ENCODE measurements at places on chromosomes 1 and 21. TPM values are rescaled to one million over a fixed set of nuclear protein-coding genes. Genes with fewer than 3 reads are reported as not detected.

The CR1 gene
- total RNA-seq, result 3.7 TPM

- no peak for DNase-seq
Observed at GRCh38 chr1:205760606-205761005, 10.6 kb upstream of the NUCKS1 start.

The CAMTA1 gene
- total RNA-seq, result 49.1 TPM

GRCh38 chr1:163230827-163231226, 28.1 kb upstream of the RGS5 start:
- no peak for DNase-seq

The BNIPL gene
- total RNA-seq, result not detected

The SMPDL3B gene
- total RNA-seq, result not detected

DNA sequence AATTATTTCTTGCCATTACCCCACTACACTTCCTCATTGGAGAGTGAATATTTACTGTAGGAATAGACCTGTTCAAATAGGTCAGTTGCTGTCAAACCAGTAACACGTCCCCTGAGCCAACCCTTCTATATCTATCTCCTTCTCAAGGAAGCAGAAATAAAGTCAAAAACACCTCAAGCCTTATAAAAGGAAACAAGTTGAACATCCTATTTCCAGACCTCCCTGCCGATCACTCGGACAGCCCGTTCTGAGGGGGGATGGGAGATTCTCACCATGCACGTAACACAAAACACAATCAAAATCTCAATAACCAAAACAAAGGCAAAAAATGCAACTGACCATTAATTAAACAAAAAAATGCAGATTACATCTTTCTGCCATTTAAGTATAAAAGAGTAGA, 121.5 kb upstream of the KRTAP19-8 start:
- no peak for DNase-seq

The OR10J1 gene
- total RNA-seq, result not detected

GRCh38 chr21:28224191-28224726, 768.4 kb downstream of the LTN1 start:
- no peak for DNase-seq

DNA sequence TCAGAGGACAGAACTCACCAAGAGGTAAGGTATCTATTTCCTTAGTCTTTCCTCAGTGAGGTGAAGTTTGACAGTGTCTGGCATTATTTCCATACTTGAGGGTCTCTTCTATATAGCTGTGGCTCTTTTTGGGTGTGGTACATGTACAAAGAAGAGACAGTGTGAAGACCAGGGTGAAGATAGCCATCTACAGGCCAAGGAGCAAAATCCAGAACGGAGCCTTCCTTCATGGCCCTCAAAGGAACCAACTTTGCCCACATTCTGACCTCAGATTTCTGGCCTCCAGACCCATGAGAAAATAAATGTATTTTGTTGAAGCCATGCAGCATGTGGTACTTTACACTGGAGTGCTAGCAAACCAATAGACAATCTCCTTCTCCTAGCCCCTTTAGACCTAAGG, 858.5 kb upstream of the B3GALT2 start:
- DNase-seq, result no peak

DNA sequence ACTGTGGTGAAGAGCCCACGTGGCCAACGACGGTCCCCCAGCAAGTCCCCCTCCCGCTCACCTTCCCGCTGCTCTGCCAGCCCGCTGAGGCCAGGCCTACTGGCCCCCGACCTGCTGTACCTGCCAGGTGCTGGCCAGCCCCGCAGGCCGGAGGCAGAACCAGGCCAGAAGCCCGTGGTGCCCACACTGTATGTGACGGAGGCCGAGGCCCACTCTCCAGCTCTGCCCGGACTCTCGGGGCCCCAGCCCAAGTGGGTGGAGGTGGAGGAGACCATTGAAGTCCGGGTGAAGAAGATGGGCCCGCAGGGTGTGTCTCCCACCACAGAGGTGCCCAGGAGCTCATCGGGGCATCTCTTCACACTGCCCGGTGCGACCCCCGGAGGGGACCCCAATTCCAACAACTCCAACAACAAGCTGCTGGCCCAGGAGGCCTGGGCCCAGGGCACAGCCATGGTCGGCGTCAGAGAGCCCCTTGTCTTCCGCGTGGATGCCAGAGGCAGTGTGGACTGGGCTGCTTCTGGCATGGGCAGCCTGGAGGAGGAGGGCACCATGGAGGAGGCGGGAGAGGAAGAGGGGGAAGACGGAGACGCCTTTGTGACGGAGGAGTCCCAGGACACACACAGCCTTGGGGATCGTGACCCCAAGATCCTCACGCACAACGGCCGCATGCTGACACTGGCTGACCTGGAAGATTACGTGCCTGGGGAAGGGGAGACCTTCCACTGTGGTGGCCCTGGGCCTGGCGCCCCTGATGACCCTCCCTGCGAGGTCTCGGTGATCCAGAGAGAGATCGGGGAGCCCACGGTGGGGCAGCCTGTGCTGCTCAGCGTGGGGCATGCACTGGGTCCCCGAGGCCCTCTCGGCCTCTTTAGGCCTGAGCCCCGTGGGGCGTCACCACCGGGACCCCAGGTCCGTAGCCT, 46.8 kb downstream of the TRIM11 start:
- no peak for DNase-seq

The TDRD5 gene
- not detected for total RNA-seq

GRCh38 chr1:13756557-13757315, 56.7 kb downstream of the PRDM2 start:
- no peak for DNase-seq

DNA sequence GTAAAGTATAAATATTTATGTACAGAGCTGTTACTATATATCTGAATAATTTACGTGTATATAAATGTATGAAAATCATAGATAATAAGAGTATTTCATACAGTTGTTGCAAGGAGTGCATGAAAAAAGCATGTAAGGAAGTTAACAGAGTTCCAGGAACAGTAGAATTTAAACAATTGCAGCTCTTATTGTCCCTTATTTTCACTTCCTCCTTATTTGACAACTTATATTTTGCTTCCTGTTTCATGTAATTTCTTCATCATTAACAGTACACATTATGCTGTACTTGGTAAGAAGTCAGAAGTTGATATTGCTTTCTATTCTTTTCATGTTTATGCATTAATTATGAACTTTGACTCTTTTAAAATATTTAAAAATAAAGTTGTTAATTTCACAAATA, 681.5 kb downstream of the LRRIQ3 start:
- no peak for DNase-seq

- DNase-seq, result peak; percentile 28
Observed at GRCh38 chr1:27787895-27788294, 14.9 kb downstream of the STX12 start.

GRCh38 chr1:6897138-6897537, 111.9 kb downstream of the CAMTA1 start:
- no peak for DNase-seq

DNA sequence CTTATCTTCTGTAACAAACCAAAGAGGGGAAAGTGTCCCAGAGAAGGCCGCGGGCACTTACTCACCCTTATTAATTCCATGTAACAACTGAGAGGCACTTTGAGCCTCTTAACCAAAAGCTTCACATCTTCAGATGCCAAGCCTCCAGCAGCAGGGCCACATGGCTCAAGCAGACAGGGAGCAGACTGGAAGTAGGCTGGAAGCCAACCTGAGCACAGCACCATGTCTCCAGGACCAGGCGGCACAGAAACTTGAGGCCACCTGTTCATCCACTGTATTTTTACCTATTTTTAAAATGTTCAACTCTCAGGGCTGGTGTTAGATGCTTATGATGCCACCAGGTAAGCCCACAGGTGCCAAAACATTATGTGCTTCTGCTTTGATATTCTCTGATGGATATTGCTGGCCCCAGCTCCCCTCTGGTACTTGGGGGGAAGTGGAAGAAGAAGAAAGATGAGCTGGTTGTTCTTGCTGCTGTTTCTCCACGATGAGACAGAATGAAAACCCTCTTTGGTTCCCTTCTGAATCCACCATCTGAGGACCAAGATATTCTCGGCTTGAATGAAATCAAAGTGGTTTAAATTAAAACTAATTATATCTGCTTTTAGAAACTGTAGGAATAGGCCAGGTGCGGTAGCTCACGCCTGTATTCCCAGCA, 30.6 kb upstream of the SDE2 start:
- no peak for DNase-seq

- no peak for DNase-seq
Observed at GRCh38 chr1:23489842-23490241, 5.9 kb upstream of the ASAP3 start.

DNA sequence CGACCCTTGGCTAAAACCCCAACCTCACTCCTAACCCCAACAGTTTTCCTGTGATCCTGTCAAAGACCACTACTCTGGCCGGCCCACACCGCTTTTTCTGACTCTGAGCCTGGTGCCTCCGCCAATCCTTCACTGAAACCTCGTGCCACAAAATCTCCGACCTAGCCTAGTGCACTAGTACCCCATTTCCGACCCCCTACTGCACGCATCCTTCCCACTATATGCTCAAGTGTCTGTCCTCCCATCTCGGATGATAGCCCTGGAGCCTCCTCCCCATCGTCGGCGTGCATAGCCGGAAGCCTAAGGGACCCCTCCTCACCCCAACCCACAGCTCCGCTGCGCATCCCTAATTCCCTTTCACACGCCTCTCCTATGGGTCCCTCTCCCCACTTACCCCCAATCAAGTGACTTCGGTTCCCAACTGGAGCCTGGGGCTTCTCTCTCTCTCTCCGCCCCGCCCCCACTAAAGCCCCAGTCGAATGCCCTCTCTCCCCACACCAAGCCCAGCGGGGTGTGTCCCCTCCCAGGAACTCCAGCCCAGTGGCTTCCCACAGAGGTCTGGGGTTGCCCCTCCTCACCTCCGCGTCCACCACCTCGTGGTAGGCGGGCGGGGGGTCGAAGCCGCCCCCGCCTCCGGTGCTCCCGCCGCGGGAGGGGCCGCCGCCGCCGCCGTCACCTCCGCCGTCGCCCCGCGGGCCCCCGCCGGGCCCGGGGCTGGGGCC, 791 bp downstream of the USP24 start:
- peak; percentile 74 for DNase-seq

DNA sequence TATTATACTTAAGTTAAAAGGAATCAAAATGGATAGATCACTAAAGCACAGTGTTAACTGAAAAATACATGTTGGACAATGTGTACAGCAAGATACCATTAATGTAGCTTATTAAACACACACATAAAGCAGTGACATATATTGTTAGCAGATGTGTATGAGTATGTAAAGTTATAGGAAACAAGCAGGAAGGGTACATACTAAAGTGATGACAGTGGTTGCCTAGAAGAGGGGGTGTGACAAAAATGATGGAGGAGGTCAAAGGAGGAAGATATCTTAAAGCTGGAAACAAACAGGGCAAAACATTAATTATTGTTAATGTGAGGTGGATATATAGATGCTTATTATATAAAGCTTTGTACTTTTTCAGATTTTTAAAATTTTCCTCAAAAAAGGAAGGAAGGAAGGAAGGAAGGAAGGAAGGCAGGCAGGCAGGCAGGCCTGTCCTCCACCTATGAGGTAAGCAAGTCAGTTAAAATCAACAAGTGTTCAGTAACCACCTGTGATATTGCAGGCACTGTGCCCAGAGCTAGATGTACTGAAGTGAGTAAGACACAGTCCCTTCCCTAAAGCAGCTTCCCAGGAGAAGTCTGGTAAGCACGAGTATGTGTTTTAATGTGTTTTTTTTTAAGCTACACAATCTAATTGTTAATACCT, 252.9 kb upstream of the NR5A2 start:
- DNase-seq, result peak; percentile 46

The CRYBG2 gene
- 1.8 TPM for total RNA-seq

- DNase-seq, result no peak
Observed at GRCh38 chr1:29579821-29580425, 343.6 kb downstream of the PTPRU start.

DNA sequence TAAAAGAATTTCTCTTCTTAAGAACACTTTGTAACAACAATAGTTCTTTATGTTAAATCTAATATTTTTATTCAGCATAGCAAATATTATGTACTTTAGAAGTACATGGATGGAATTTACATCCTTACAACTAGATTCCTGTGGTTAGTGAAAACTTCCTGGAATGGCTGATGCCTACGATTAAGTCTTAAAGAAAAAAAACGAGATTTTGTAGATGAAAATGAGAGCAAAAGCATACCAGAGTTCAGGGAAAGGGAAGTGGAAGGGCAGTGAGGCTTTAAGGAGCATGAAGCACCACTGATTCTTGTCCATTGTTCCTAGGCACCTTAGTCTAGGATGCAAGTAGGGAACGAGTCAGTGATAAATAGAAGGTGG, 26.7 kb downstream of the CFH start:
- DNase-seq, result no peak

- no peak for DNase-seq
Observed at GRCh38 chr1:74468982-74469603, 43.3 kb downstream of the LRRC53 start.

The LRRN2 gene
- 2.3 TPM for total RNA-seq

- no peak for DNase-seq
Observed at GRCh38 chr1:204802401-204803175, 68.1 kb upstream of the NFASC start.

DNA sequence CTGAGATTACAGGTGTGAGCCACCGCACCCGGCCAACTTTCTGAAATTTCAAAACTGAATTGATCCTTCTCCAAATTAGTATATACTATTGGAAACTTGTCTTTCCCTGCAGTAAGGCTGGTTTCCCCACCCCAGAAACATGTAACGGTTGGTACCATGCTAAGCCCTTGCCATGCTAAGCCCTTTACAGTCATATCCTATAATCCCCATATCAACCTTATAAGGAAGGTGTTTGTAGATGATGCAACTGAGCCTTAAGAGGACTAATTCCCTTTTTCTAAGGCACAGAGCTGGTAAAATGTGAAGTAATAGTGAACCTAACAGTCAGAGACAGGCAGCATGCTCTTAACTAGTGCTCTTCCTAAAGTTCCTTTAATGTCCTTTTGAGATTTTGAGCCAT, 413.7 kb downstream of the DISC1 start:
- DNase-seq, result no peak

DNA sequence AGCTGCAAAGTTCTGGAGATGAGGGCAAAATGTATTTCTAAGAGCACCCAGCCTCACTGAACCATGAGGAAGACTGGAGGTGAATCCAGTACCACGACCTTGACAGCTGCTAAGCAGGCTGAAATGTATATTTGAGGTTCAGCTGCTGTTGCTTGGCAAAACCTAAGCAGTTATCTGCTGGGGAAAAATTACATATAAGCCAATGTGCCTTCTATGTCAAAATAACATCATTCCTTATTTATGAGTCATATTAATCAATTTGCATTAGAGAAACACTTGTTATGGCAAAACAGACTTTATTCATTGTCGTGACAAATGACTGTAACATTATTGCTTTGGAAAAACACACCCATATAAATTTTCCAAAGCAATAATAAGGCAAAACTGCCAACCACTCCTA, 560.5 kb upstream of the NR5A2 start:
- no peak for DNase-seq

- no peak for DNase-seq
Observed at GRCh38 chr1:27227765-27228164, 6.7 kb upstream of the WDTC1 start.
